ENCODE measurements at places on chromosomes 4 and X.
A peak's percentile ranks its signal among the peaks of the same experiment; 100 is the strongest.

DNA sequence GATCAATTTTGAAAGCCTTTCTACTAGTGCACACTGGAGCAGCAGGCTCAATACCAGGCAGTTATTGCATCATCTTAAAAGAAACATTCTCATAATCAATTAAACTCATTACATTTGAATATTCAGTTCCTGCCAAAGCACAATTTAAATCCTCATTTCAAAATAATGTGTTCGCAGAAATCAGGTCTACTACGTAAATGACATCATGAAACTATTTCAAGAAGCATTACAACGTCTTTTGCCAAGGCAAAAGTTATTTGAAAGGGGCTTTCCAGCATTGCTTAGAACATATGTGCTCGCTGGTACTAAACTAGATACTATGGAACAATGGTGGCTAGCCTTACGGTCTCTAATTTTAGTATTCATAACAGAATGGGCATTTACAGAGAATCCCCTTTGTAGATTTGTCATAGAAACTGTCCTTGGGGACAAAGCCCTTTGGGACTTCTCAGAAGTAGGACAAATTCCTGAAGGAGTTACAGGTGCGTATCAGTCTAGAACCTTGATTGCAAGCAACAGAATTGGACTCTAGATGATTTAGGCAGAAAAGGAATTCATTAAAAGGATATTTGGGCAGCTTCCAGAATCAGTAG lies 27.6 kb upstream of the HUWE1 start:
- H3K4me1 ChIP-seq: no peaks in the 10 kb centered on the region
- no peaks in the 10 kb centered on the region for H3K36me3 ChIP-seq
- no peak overlapping the region for H3K27ac ChIP-seq
- no peak for DNase-seq

- DNase-seq: no peak
- H3K4me1 ChIP-seq: no peaks in the 10 kb centered on the region
- no peak overlapping the region for H3K27ac ChIP-seq
- H3K36me3 ChIP-seq: no peaks in the 10 kb centered on the region
- no peaks in the 10 kb centered on the region for H3K27me3 ChIP-seq
- H3K4me3 ChIP-seq: no peak overlapping the region
These were observed 40.9 kb downstream of the ADH5 start for GRCh38 chr4:99047710-99048109.

DNA sequence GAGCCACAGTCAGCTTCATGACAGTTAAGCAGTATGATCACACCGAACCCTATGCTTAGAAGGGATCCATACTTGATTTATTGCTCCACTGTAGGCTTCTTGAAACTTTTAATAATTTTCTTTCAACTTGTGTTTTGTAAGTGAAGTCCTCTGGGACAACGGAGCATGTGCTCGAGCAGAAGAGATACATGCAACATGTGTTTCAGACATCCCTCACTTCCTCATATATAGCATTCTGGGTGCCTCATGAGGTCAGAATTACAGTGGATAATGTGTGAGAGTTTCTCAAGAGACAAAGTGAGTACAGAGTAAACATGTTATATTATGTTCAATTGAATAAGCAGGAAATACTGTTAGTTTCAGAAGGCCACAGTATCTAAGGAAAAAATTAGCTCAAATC lies 893.2 kb downstream of the FAT4 start:
- H3K4me1 ChIP-seq: no peaks in the 10 kb centered on the region
- no peaks in the 10 kb centered on the region for H3K27me3 ChIP-seq
- no peak overlapping the region for H3K27ac ChIP-seq
- H3K36me3 ChIP-seq: no peaks in the 10 kb centered on the region
- no peak overlapping the region for H3K4me3 ChIP-seq

- no peaks in the 10 kb centered on the region for H3K27me3 ChIP-seq
- no peak overlapping the region for H3K4me3 ChIP-seq
- DNase-seq: no peak
- peaks cover 2% of the 10 kb centered on the region for H3K4me1 ChIP-seq
These were observed 44.2 kb upstream of the SPRY1 start for GRCh38 chr4:123352240-123352945.

GRCh38 chr4:152778656-152779512 lies 646 bp downstream of the TIGD4 start:
- H3K27ac ChIP-seq: peak overlapping the region; percentile 68
- DNase-seq: no peak
- peak overlapping the region; percentile 63 for H3K4me3 ChIP-seq
- H3K36me3 ChIP-seq: no peaks in the 10 kb centered on the region

DNA sequence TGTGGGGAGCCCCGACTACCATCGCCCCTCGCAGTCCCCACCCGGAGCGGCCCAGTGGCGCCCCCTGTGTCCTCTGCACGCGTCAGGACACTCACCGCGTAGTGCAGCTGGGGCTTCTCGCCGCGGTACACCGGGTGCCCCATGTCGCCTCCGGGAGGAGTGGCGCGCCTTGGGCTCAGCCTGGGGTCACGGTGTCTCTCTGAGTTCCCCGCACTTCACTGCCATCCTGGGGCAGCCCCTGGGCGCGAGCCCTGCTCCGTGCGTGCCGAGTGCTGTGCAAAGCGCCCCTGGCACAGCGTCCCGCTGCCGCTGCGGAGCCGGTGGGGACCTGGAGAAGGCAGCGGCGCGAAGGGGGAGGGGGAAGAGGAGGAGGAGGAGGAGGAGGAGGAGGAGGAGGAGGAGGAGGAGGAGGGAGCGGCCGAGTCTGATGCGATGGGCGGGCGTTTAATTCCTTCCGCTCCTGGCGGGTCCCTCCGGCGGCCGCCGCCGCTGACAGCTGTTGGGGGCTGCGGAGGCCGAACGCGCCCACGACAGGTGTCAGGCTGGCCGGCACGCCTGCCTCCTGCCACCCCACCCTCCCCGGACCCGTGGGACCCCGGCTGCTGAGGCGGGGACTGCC lies 134.3 kb downstream of the AMELX start:
- peak; percentile 22 for DNase-seq
- no peaks in the 10 kb centered on the region for H3K27me3 ChIP-seq
- no peaks in the 10 kb centered on the region for H3K4me1 ChIP-seq
- H3K36me3 ChIP-seq: no peaks in the 10 kb centered on the region
- no peak overlapping the region for H3K4me3 ChIP-seq
- no peak overlapping the region for H3K27ac ChIP-seq
